ENCODE measurements at places on chromosomes 3 and 15.

DNA sequence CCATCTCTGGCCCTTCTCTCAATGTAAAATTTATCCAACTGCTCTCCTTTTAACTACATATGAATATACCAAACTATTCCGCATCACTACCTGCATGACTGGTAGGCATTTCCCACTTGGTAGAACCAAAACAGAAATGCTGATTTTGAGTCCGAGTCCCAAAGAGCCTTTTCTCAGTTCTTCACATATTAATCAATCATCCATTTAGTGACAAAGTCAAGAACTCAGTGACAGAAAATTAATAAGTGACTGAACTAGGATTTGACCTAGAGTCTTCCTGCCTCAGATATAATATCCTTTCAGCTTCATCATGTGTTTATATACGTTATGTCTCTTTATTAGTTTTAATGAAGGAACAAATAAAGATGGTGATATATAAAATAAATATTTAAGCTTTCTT is 700.6 kb upstream of the GOLIM4 start:
- no peak for DNase-seq

DNA sequence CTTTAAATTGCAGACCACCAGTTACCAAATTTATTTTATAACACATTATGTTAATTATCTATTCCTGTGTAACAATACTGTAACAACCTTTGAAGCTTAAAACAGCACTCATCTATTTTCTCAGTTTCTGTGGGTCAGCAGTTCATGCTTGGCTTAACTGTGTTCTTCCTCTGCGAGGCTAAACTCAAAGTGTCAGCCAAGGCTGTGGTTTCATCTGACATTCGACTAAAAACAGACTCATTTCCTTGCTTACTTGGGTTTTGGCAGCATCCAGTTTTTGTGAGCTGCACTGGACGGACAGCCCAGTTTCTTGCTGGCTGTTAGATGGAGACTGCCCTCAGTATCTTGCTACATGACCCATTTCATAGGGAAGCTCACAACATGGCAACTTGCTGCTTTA is 247.3 kb upstream of the KCNH8 start:
- no peak for DNase-seq

GRCh38 chr3:26449996-26450395 is 172.6 kb upstream of the LRRC3B start:
- no peak for DNase-seq

- no peak for DNase-seq
Observed at GRCh38 chr3:65659396-65659795, 379.3 kb downstream of the MAGI1 start.

DNA sequence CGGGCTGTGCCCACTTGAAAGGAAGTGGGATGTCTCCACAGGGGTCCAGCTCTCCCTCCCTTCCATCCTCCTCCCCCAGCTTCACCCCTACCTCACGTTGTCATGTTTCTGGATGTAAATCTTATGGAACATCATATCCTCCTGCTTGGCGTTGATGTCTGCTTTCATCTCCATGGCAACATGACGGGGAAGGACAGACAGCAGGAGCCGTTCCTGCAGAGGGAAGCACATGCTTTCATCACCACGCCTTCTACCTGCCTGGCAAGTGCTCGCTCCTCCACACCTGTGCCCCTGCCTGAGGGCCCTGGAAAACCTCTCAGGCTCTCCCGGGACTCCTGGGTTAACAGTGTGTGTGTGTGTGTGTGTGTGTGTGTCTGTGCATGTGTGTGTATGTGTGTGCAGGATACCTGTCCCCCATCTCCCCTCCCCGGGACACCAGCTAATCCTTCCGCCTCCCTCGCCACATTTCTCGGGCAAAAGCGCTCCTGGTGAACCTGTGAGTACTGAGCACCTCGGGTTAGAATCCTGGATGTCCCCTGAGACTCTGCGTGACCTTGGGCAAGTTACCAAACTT is 101.1 kb downstream of the ADCY5 start:
- no peak for DNase-seq

DNA sequence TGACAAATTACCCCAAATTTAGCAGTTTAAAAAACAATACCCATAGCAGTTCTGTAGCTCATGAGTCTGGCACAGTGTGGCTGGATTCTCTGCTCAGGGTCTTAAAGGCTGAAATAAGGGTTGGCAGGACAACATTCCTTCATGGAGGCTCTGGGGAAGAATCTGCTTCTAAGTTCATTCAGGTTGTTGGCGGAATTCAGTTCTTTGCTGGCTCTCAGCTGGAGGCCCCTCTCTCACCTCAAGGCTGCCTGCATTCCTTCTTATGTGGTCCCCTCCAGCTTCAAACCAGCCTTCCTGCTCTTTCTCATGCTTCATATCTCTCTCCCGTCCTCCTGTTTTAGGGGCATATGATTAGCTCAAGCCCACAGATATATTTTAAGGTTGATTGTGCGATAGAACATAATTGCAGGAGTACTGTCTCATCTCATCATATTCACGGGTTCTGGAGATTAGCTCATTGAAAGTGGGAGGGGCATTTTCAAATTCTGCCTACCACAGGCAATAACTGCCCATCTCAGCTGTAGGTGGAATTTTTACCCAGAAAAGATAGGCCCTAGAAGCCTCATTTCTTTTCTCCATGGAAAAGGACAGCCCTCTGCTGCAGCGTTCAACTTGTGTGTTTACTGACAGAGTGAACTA is 5.6 kb upstream of the ZBTB47 start:
- no peak for DNase-seq

GRCh38 chr15:51074926-51075325 is 19.8 kb downstream of the TNFAIP8L3 start:
- DNase-seq = no peak

- DNase-seq = no peak
Observed at GRCh38 chr3:101836652-101837598, 12.4 kb upstream of the NFKBIZ start.

DNA sequence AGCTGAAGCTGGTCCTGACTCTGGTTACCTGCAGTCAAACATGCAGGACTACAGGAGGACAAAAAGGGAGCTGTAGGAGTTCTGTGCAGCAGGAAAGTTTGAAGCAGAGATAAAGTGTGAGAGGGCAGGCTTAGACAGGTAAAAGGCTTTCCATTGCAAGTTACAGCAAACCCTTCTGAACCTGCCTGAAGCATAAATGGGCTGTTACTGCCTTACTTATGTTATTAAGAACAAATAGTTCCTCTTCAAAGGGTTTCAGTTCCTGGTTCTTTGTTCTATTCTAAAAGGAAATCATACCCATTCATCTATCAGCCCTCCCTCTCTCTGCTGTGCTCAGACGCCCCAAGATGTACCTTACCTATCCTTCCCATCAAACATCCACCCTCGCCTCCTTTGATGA is 52.4 kb upstream of the CACNA2D3 start:
- no peak for DNase-seq

- DNase-seq = no peak
Observed at GRCh38 chr3:134956395-134956794, 161.3 kb downstream of the EPHB1 start.

GRCh38 chr3:32421991-32422859 is 30.6 kb downstream of the CMTM7 start:
- DNase-seq = peak; percentile 87

GRCh38 chr15:63292771-63293170 is 15.4 kb downstream of the APH1B start:
- no peak for DNase-seq

GRCh38 chr3:188090620-188091309 is 63.2 kb upstream of the LPP start:
- no peak for DNase-seq

- DNase-seq = peak; percentile 57
Observed at GRCh38 chr3:52026041-52026440, 30.3 kb downstream of the DUSP7 start.

DNA sequence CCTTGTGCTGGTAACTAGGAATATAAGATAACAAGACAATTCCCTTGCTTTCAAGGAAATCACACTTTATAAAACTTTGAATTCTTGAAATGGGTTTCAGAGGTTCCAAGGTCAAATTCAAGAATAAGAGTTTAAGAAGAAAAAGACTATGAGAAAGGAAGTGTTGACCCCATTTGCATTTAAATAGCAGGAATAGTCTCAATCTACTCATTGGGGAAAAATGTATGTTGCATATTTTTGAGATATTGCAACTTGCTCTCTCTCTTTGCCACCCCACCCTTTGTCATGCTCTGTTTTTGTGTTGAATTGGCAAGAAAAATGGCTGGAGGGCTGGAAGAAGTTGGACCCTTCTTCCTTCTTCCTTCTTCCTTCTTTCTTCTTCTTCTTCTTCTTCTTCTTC is 699.2 kb downstream of the TUSC7 start:
- no peak for DNase-seq

GRCh38 chr15:81418444-81418843 is 44.4 kb upstream of the TMC3 start:
- DNase-seq = no peak

DNA sequence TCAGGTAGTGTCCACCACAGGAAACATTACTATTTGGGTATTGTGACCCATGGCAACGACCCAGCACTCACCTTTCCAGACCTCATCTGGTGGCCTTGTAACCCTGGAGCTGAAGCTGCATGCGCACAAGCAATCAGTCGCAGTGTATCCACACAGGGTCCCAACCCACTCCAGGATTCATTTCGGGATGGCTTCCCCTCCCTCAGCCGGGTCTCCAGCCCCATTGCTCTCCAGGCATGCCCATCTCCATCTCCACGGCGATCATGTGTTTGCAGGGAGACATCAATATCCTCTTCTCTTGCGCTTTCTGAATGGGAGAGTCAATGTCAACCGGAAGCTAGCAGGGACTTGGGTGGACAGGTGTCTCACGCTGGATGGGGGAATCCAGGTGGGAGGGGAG is 35.2 kb downstream of the GOLGA6L2 start:
- no peak for DNase-seq

DNA sequence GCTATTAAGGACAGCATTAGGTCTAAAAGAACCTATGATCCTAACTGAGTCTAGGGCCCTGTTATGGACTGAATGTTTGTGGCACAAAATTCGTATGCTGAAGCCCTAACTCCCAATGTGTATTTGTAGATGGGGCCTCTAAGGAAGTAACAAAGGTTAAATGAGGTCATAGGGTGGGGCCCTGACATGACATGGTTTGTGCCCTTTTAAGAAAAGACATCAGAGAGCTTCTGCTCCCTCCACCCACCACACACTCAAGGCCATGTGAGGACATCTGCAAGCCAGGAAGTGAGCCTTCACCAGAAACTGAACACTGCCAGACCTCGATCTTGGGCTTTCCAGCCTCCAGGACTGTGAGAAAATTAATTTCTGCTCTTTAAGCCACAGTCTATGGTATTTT is 49.2 kb downstream of the PHC3 start:
- no peak for DNase-seq

- DNase-seq = no peak
Observed at GRCh38 chr15:65901336-65901735, 32.0 kb downstream of the RAB11A start.

- no peak for DNase-seq
Observed at GRCh38 chr15:26449291-26449690, 323.6 kb downstream of the GABRB3 start.

- no peak for DNase-seq
Observed at GRCh38 chr3:72060447-72061034, 275.6 kb upstream of the PROK2 start.

- DNase-seq = no peak
Observed at GRCh38 chr15:61892140-61892539, 168.1 kb downstream of the VPS13C start.

GRCh38 chr15:62464705-62465104 is 299.6 kb upstream of the C2CD4B start:
- DNase-seq = no peak

DNA sequence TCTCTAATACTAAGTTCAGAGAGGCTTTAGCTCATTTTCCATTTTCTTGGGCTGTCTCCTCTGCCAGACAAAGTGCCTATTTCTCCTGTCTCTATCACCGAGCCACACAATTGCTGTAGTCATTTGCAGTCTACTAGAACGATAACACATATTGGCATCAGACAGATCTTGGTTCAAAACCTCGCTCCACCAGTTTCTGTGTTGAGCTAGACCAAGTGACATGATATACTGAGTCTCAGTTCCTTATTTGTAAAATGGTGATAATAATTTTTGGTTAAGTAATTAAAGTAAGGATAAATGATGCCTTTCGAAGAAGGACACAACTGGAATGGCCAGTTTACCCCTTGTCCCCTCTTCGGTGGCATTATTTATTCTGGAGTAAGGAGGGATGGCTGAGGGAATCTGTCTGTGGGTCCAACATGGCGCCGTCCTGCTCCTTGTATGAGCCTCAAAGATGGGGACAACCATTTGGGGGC is 398 bp upstream of the RAB7A start:
- DNase-seq = no peak

DNA sequence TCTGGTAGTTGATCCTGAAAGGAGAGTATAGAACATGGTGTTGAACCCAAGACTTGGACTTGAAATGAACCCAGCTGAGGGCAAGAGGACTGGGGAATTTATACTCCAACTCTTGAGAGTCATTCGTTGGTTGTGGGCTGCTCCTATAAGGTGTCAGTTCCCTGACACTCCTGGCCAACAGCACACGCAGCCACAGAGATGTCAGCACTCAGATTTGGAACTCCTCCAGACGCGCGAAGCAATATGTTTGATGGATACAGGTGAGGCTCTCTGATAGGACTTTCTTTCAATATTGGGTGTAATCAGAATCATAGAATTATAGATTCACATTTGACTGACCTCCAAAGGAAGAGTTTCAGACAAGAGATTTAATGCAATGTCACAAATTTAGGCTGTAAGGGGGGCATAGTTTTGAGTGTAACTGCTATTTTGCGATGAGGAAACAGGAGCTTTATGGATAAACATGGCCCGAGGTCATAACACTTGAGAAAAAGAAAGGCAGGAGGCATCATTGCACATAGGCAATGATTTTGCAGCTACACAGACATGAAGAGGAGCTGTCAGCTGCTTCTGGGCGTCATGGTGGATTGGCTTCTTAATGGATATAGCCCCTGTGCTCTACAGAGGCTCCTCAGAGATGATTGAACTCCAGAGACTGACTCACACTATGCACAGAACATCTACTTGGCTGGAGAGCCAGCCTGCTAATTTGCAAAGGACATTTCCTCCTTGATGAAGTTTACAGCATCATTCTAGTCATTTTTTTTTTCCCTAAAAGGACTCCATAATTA is 569.2 kb upstream of the RGMA start:
- DNase-seq = no peak

DNA sequence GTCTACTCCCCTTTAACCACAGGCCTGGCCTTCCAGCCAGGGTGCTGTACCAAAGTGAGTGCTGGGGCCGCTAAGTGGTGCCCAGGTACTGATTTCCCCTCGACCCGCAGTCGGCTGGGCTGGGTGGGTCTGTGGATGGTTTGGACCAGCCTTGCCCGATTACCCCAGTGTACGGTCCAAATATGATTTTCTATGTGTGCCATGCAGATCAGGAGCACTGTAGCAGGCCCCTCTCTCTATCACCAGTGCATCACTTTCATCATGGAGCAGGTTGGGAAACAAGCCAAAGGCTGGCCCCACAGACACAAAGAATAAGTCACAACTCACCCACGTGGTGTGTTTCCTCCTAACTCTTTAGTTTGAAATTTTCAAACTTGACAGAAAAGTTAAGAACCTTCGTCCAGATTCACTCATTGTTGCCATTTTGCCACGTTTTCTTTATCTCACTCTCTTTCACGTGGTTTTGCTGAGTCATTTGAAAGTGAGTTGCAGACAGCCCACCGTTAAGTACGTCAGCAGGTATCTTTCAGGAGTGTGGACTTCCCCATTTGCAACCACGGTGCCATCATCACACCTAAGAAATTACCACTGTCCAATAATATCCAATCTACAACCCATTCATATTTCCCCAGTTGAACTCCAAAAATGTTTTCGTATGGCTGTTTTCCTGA is 37.0 kb downstream of the ZNF710 start:
- DNase-seq = no peak

GRCh38 chr3:116969135-116969534 is 259.6 kb downstream of the TUSC7 start:
- no peak for DNase-seq

All from right cardiac atrium (tissue), 5 donors.